Osteocyte (in vitro differentiated cells): ENCODE measurements at places on chromosomes 12 and 14.
A peak's percentile ranks its signal among the peaks of the same experiment; 100 is the strongest.

GRCh38 chr14:33691907-33692306 is 259.0 kb downstream of the EGLN3 start:
- H3K4me1 ChIP-seq = peaks cover 52% of the 10 kb centered on the region
- no peak overlapping the region for H3K27ac ChIP-seq
- H3K4me3 ChIP-seq = no peak overlapping the region
- no peak for DNase-seq

- no peak for DNase-seq
- no peak overlapping the region for H3K4me3 ChIP-seq
- H3K27me3 ChIP-seq = no peaks in the 10 kb centered on the region
- H3K36me3 ChIP-seq = no peaks in the 10 kb centered on the region
- H3K27ac ChIP-seq = no peak overlapping the region
These were observed 2.5 kb downstream of the PGF start for GRCh38 chr14:74952697-74953484.

DNA sequence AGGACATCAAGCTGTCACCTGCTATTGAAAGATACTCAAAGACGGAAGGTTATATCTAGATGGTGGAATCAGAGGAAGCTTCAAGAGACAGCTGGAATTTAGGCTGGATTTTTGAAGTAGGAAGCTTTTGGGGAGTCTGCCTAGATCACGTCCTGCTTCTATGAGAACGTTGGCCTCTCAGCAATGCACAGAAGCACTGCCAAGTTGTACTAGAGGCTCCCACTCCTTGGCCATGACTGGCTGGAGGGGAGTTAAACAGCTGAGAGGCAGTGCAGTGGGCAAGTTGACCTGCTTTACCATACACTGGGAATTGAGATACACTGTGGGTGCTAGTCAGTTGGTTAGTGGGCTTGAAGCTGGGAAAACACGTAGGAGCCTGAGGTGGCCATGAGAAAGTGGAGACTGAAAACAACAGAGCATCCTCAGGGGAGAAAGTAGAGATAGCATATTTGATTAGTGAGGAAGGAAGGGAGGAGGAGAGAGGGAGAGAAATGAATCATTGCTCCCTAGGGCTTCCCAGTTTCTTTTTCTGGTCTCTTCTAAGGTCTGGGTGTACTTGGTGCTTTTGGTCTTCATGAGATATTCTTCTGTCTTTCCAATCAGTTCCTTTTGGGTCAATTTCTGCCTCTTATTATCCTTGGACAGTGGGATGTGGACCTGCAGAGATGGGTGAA is 110.8 kb downstream of the EMP1 start:
- H3K27me3 ChIP-seq = peaks cover 50% of the 10 kb centered on the region
- no peak for DNase-seq
- H3K27ac ChIP-seq = no peak overlapping the region
- no peaks in the 10 kb centered on the region for H3K36me3 ChIP-seq

DNA sequence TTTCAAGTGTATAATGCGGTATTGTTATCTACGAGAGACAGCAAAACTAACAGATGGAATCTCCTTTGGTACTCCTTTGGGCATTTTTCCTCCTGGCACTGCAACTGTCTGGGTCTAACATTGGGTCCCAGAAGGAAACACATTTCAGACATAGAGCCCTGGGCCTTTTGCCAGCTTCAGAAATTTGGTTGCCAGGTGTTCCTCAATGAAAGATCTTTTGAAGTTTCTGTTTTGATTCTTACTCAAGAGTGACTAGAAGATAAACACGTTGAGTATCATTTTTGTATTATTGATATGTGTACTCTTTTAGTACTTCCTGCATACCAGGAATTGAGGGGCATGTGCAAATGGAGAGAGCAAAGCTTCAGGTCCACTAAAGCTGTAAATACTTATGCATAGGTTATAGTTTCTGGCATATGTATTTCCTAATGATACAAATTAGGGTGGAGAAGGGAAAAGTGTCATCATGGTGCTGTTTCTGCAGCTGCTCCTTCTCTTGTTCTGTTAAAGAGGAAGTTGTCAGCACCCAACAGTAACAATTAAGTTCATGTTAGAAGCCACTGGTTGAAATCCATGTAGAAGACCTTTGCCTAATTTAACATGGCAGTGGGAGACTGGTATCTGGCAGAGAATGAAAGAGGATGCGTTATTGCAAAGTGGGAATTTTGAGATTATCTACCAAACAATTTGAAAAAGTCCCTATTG is 53.5 kb downstream of the SLC38A6 start:
- H3K4me1 ChIP-seq = peaks cover 63% of the 10 kb centered on the region
- H3K27me3 ChIP-seq = no peaks in the 10 kb centered on the region
- no peak overlapping the region for H3K4me3 ChIP-seq
- H3K27ac ChIP-seq = peak overlapping the region; percentile 45
- peaks cover 16% of the 10 kb centered on the region for H3K36me3 ChIP-seq

GRCh38 chr12:115691123-115691522 is 586.4 kb downstream of the MED13L start:
- H3K27ac ChIP-seq = no peak overlapping the region
- no peaks in the 10 kb centered on the region for H3K4me1 ChIP-seq
- no peak overlapping the region for H3K4me3 ChIP-seq

DNA sequence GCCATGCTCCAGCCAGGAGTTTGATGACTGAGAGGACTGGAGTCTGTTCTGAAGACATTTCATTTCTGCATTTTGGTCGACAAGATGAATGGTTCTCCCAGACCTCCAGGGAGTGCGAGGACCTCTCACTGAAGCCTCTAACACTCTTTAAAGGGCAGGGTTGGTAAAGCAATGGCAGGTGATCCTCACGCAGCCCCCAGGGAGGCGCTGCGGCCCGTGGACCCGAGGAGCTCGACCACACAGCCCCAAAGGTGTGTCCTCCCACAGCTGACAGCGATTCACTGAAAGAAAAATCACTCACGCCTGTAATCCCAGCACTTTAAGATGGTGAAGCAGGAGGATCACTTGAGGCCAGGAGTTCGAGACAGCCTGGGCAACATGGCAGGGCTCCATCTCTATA is 183.8 kb upstream of the SFSWAP start:
- no peak for DNase-seq
- no peaks in the 10 kb centered on the region for H3K36me3 ChIP-seq
- no peak overlapping the region for H3K4me3 ChIP-seq
- H3K27me3 ChIP-seq = no peaks in the 10 kb centered on the region

DNA sequence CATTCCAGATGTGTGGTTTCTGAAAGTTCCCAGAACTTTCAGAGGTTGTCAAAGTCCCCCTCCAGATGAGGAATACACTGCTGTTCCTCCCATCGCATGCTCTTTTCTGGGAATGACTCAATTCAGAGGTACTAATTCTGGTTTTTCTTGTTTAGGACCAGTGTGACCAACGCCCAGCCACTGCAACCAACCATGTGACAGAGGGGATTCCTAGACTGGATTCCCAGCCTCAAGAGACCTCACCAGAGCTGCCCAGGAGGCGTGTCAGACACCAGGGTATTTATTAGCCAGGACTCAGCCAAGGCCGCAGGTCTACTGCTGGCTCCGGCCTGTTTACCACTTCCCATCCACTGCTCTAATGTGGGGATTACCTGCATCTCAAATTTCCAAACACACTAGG is 24.2 kb downstream of the TRAFD1 start:
- peaks cover 62% of the 10 kb centered on the region for H3K36me3 ChIP-seq
- peak; percentile 67 for DNase-seq
- H3K4me3 ChIP-seq = no peak overlapping the region

DNA sequence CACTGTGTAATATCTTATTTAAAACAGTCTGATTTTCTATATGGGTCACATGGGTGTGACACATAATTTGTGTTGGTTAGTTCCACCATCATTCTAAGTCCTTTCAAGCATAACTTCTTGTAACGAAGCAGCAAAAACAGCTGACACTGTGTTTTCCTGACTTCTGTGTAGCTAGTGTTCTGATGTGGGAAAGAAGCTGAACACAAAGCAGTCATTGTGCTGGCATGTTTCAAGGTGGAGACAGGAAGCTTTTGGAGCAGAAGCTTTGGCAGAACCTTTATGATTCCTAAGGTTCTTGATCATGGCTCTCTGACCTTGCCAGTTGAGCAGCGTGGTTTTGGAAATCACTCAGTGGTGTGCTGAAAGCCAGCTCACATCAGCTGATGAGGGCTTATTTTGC is 351.7 kb upstream of the MDGA2 start:
- no peaks in the 10 kb centered on the region for H3K4me1 ChIP-seq
- no peak for DNase-seq
- no peak overlapping the region for H3K4me3 ChIP-seq
- H3K27ac ChIP-seq = no peak overlapping the region
- H3K36me3 ChIP-seq = no peaks in the 10 kb centered on the region
- no peaks in the 10 kb centered on the region for H3K27me3 ChIP-seq

GRCh38 chr14:55240526-55241178 is 30.6 kb upstream of the FBXO34 start:
- H3K4me3 ChIP-seq = no peak overlapping the region
- H3K27ac ChIP-seq = no peak overlapping the region
- no peaks in the 10 kb centered on the region for H3K4me1 ChIP-seq

DNA sequence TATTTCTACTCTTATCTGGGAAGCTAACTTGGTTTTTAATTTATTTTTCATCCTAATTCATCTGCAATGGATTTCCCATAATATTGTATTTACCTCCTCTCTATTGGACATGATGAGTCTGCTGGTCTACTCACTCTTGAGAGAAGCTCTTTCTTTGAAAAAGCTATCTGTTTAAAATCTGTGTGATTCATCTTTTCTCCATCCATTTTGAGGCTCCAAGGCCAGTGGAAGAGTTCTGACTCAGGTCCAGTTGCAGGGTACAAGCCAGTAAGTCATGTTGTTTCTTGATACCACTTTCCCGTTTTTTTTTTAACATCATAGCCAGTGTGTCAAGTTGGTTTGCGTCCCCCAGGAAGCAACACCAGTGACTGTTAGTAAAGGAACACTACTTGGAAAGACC is 160.3 kb upstream of the BMP4 start:
- no peaks in the 10 kb centered on the region for H3K36me3 ChIP-seq
- no peak for DNase-seq
- H3K4me1 ChIP-seq = peaks cover 11% of the 10 kb centered on the region
- H3K27me3 ChIP-seq = peaks cover 5% of the 10 kb centered on the region
- H3K4me3 ChIP-seq = no peak overlapping the region

DNA sequence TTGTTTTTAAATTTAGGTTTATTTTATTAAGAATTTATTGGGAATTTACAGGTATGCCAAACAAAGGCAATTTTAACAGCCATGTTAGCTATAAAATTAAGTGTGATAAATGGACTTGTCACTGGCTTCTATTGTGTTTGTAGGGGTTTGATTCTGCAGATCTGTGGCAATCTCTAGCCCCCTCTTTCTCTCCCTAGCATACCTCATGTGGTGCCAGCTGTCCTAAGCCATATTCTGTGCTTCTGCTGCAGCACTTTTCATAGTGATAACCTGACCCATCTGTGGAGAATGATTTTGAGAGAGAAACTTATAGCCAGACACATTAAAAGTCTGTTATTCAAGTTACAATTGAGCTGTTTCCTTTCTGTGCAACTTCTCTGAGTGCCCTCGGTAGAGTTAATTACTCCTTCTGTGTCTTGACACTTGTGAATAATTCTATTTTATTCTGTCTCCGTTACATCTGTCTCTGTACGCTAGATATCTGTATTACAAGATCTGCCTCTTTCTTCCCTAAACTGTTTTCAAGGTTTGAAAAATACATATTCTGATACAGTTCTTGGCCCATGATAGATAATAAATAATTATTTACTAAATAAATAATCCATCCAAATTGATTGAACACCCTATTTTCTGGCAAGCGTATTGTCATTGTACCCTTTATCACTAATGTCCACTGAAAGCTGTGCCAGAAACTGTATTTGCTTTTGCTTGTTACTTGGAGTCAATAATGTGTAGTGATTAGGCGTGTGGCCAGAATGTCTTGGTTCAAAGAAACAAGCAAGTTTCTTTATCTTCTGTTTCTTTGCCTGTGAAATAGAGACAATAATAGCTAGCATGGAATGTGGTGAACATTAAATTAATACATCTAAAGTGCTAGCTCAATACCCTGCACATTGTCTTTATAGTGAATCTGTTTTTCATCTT is 40.0 kb downstream of the FRS2 start:
- H3K4me1 ChIP-seq = peaks cover 71% of the 10 kb centered on the region
- H3K36me3 ChIP-seq = no peaks in the 10 kb centered on the region
- H3K27me3 ChIP-seq = no peaks in the 10 kb centered on the region
- H3K27ac ChIP-seq = peak overlapping the region; percentile 87

- no peaks in the 10 kb centered on the region for H3K27me3 ChIP-seq
- H3K36me3 ChIP-seq = peaks cover 29% of the 10 kb centered on the region
- H3K4me3 ChIP-seq = no peak overlapping the region
- H3K4me1 ChIP-seq = no peaks in the 10 kb centered on the region
These were observed 41.0 kb downstream of the BDKRB1 start for GRCh38 chr14:96297000-96297399.

DNA sequence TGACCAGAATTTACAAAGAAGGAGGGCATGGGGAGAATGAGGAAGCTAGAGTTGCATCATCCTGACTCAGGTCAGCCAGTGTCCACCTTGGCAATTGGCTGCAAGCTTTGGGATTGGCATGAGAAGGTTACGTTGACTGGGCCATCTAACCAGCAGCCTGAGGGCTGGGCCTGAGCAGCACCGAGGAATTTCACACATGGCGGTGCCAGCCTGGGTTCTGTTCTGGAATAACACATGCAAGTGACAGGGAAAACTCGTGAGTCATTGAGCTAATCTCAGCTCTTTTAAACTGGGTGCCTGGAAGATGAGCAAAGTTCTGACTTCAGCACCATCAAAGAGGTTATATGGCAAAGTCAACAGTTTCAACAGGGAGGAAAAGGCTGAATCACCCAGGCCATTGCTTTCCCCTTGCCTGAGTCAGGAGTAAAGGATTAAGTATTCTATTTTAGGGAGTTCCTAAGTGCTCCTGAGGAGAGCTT is 543.2 kb upstream of the TBX3 start:
- H3K36me3 ChIP-seq = no peaks in the 10 kb centered on the region
- H3K27ac ChIP-seq = no peak overlapping the region
- DNase-seq = no peak
- H3K4me1 ChIP-seq = no peaks in the 10 kb centered on the region
- no peaks in the 10 kb centered on the region for H3K27me3 ChIP-seq

- H3K4me1 ChIP-seq = no peaks in the 10 kb centered on the region
- no peak for DNase-seq
- H3K4me3 ChIP-seq = no peak overlapping the region
- no peaks in the 10 kb centered on the region for H3K36me3 ChIP-seq
- no peak overlapping the region for H3K27ac ChIP-seq
These were observed 122.7 kb upstream of the LMNTD1 start for GRCh38 chr12:25675808-25676207.

GRCh38 chr14:88975043-88975830 is 150.8 kb downstream of the TTC8 start:
- peaks cover 3% of the 10 kb centered on the region for H3K27me3 ChIP-seq
- H3K4me3 ChIP-seq = no peak overlapping the region
- no peak overlapping the region for H3K27ac ChIP-seq
- no peak for DNase-seq
- H3K36me3 ChIP-seq = no peaks in the 10 kb centered on the region

- peaks cover 24% of the 10 kb centered on the region for H3K27me3 ChIP-seq
- H3K4me3 ChIP-seq = no peak overlapping the region
- H3K27ac ChIP-seq = no peak overlapping the region
- DNase-seq = no peak
These were observed 158.9 kb upstream of the FOXG1 start for GRCh38 chr14:28607661-28608060.

GRCh38 chr14:100467046-100467750 is 120.0 kb downstream of the BEGAIN start:
- H3K27me3 ChIP-seq = no peaks in the 10 kb centered on the region
- no peak overlapping the region for H3K27ac ChIP-seq
- peaks cover 10% of the 10 kb centered on the region for H3K36me3 ChIP-seq
- no peak for DNase-seq

- no peaks in the 10 kb centered on the region for H3K4me1 ChIP-seq
- H3K27ac ChIP-seq = no peak overlapping the region
- no peaks in the 10 kb centered on the region for H3K36me3 ChIP-seq
- H3K27me3 ChIP-seq = peaks cover 22% of the 10 kb centered on the region
- no peak for DNase-seq
These were observed 167.3 kb upstream of the TMCC3 start for GRCh38 chr12:94817695-94818075.
